NCI-H345 (cell line): ENCODE measurements at places on chromosomes 1 and 21.

DNA sequence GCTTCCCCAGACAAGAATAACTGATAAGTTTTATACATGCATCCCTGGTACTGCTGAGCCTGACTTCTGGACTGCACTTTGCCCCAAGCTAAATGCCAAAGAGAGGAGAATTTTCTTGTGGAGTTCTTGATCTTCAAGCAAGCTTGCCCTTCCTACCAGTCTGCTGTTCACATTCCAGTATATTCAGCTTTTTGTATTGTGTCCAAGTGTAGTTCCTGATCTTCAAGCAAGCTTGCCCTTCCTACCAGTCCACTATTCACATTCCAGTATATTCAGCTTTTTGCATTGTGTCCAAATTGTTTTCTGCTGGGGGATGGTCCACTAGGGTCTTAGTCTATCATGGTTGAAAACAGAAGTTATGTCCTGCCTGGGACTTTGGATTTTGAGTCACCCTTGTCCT is 894 bp upstream of the TSEN15 start:
- DNase-seq: no peak

- DNase-seq: peak; percentile 82
Observed at GRCh38 chr1:22139066-22139594, 3.8 kb downstream of the WNT4 start.

DNA sequence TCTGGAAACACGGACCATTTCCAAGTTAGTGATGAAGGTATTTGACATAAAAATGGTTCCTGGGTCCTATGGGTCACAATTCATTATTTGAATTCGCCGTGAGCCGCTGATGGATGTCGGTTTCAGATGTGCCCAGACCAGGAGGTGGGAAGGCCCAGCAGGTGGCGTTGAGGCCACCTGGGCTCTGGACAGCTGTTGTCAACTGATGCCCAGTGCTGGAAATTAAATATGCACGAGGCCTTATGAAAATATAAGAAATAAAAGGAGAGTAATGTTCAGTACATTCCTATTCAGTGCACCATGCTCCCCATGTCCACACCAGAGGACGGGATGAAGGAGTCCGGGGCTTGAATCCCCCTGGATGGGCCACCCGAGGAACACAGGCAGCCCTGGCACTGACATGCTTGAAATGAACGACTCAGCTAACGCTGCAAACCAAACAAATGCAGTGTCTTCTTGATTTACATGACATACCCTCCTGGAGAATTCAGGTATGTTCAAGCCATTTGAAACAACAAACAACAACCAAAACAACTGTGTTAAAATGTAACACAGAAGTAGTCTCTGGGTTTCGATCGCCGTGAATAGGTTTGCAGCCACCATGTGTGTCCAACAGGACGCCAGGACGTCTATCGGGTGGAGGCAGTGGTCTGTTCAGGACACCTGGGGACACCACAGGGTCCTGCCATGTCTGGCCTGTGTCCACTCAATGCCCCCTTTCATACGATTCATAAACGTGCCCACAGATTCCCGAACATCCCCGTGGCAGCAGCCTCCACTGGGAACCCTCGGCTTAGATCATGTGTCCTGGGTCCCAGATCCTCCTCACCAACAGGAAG is 6.1 kb downstream of the TFF3 start:
- no peak for DNase-seq

DNA sequence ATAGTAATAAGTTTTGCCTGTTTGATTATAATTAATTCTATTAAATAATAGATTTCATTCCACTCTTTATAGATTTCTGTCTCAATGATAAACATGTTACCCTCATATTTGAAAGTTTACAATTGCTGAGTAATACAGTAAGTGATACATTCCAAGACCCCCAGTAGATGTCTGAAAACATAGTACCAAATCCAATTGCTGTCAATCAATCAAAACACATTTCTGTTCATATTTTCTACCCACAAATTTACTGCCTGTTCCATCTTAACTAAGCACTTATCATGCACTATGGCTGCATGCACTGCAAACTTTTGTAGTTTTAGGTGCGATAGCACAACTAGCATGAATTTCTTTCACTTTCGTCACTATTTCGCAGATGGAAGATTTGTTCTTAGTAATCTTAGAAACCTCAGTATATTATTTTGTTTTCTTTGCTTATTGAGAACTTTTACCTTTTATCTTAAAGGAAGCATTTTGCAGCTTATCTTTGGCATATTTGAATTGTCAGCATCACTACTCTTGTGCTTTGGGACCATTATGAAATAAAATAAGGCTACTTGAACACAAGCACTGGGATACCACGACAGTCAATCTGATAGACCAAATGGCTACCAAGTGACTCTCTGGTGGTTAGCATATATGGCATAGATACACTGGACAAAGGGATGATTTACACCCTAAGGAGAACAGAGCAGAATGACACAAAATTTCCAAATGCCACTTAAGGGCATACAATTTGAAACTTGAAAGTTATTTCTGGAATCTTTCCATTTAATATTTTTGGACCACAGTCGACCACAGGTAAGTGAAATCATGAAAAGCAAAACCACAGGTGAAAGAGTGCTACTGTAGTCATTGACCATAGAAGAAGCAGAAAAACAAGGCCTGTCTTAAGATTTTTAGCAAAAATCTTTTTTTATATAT is 67.6 kb downstream of the RGS13 start:
- no peak for DNase-seq

DNA sequence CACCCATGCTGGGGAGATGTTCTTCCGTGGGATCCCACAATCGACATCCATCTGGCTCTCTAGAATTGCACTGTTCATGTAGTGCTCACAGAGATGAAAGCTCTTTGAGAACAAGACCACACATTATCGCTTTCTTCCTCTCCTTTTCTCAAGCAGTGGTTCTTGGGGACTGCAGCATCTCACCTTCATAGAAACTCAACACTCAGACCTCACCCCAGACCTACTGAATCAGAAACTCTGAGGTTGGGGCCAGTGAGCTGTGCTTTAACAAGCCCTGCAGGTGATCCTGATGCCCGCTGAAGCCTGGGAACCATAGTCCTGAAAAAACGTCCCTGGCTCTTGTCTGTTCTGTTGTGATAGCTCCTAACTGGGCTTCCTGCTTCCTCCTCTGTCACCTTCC is 251.3 kb upstream of the FGGY start:
- DNase-seq: no peak

DNA sequence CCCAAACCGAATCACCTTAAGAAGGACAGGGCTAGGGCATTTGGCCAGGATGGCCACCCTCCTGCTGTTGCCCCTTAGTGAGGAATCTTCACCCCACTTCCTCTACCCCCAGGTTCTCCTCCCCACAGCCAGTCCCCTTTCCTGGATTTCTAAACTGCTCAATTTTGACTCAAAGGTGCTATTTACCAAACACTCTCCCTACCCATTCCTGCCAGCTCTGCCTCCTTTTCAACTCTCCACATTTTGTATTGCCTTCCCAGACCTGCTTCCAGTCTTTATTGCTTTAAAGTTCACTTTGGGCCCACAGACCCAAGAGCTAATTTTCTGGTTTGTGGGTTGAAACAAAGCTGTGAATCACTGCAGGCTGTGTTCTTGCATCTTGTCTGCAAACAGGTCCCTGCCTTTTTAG is 3.6 kb downstream of the BTG2 start:
- DNase-seq: no peak

DNA sequence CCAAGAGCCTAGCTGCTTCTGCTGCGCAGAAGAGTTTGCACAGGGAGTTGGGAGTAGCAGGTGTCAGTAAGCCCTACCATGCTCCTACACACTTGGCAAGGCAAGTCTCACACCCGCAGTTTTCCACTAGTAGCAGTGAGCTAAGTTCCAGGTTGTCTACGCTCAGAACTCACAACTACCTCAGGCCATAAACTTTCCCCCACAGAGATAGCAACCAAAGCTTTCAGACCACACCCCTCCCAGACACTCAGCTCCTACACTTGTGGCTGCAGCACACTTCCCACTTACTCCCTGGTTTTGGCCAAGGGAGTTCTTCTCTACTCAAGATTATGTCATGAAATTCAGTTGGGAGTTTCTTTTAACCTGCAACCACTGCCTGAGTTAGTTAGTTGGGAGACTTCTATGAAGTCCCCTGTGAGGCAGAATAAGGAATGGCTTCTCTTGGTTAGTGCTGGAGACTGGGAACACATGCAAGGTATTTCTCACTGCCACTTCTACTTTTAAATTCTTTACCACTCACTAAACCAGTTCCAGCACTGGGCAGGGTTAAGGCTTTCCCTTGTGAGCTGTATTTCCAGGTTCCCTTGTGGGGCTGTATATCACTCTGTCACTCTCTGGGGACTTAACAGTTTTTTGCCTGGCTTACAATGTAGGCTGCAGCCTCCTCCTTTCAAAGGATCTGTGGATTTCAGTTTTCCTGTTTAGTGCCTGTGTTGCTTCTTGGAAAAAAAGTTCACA is 18.3 kb upstream of the MAB21L3 start:
- DNase-seq: no peak

DNA sequence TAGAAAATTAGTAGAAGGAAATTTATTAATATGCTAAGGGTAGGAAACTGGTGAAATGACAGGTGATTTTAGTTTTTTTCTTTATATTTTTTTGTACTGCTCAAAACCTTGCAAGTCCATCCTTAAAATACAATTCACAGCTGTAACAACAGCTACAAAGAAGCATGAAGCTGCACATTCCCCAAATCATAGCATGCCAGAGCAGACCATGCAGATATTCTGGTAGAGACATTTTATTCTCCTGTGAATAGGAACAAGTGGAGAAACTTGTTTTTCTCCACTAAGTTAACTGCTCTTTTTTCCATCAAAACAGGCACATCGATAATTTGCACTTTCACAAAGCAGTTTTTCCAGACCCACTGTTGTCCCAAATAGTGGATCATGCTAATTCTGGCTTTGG is 1125.7 kb downstream of the BRINP3 start:
- DNase-seq: no peak

DNA sequence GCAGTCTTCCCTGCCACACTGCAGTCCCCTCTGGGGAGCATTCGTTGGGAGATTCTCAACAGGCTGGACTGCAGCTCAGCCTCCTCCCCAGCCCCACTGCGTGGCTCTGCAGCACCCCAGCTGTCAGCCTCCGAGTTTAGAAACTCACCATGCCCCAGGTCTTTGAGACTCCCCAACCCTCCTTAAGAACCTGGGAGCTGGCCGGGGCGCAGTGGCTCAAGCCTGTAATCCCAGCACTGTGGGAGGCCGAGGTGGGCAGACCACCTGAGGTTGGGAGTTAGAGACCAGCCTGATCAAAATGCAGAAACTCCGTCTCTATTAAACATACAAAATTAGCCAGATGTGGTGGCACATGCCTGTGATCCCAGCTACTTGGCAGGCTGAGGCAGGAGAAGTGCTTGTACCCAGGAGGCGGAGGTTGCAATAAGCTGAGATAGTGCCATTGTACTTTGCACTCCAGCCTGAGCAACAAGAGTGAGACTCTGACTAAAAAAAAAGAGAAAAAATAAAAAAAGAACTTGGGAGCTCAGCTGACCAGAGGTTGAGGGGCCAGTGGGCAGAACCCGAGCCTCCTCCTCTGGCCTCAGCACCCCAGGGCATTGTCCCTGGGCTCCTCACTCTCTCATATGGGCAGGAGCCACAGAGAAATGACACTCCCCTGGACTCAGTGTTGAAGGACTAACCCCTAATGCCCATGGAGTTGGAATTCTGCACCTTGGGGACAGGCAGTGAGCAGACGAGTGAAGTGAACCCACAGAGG is 5.6 kb downstream of the OLIG2 start:
- DNase-seq: no peak

DNA sequence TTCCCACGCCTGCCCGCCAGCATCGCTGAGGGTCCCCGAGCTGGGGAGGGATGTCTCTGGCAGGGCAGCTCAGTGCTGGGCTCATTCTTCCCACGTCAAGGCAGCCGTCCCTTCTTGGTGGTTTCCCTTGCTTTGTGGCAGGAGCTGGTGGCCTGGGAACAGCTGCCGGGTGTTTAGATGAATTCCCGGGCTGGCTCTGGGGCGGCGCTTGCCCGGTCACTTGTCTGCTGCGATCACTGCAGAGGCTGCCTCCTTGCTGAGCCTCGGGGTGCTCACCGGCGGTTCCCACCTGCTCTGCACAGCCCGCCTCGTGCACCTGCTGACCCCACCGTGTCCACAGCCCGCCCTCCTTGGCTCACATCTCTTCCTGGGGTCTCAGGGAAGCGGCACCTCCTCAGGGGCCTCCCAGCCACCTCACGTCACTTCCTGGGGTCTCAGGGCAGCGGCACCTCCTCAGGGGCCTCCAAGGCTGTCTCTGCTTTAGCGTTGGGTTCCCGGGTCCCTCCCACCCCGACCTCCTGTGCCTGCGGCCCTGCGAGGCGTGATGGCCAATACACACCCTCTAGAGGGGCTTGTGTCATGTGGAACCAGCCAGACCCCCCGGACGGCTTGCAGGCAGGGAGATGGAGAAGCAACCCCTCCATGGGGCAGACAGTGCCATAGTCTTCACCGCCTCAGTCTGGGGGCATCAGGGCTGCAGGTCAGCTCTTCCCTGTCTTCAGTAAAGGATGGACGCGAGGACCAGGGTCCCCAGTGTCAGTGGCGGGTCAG is 13.5 kb downstream of the COL18A1 start:
- DNase-seq: no peak

- no peak for DNase-seq
Observed at GRCh38 chr1:63475761-63476160, 47.3 kb downstream of the ITGB3BP start.

DNA sequence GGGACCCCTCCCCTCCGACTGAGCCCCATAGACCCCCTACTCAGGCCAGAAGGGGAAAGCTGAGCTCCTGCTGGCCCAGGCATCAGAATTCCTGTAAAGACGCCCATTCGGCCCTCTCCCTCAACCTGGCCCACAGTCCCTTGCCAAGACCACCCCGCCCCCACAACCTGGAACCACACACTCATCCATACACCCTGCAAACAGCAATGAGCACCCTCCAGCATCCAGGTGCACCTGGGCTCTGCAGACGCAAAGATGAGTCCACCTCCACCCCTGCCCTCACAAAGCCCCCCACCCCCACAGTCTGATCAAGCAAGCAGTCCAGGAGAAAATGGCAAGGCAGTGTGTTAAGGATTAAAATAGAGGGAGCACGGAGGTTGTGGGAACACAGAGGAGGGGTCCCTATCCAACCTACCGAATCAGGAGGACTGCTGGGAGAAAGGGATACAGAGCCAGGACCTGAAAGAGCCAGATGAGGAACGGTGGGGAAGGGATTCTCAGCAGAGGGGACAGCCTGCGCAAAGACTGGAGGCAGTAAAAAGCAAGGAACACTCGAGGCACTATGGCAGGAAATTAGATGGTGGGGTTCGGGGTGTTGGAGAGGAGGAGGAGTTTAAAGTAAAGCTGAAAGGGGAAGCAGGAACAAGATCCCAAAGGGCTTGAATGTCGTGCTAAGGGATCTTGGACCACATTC is 67.3 kb upstream of the LAPTM5 start:
- no peak for DNase-seq

DNA sequence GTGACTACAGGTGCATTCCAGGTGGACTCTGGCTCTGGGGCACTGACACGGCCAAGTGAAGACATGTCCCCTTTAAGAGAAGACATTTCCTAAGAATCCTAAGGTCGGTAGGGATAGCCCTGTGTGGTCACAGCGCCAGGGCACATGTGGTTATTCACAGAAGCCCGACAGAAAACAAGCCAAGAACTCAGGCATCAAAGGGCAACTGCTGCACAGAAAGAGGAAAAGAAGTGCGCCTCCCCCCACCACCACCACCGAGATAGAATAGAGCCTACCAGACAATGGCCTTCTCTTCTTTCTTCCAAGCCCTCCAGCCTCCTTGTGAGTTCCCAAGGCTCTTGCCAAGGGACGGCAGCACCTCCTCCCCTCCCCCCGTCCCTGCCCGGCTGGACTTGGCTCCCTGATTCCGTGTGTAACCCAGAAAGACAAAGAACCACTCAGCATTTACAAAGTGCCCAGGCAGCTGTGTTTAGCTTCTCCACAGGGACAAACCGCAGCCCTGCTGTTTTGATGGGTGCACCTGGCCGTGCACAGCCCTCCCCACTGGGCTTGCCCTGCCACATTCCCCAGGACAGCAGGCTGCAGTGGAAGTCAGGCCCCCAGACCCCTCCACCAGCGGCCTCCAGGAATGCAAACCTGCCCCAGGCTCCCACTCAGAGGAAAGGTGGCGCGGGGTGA is 30.2 kb downstream of the TMPRSS2 start:
- DNase-seq: peak; percentile 87
